ENCODE measurements at places on chromosomes 2 and 18. TPM values are rescaled to one million over a fixed set of nuclear protein-coding genes. Genes with fewer than 3 reads are reported as not detected.

SIX3 gene
- total RNA-seq, result not detected

DNA sequence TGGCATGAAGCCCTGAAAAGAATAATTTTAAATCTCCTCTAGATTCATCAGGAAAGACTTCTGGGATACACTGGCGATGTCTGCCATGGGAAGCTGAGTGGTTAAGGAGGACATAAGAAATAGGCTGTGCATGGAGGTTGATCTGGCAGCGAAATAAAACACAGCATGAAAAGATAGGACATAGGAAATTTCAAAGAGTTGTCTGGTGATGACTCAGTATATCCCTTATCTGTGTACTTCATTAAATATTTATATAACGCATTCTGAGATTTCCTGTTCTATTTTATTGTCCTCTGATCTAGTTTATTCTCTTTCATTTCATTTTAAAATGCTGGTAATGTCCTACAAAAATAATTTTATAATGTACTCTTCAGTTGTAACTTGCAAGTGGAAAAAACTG, 1337.3 kb upstream of the DDX18 start:
- H3K4me3 ChIP-seq, result no peak overlapping the region
- no peak overlapping the region for H3K27ac ChIP-seq
- H3K4me1 ChIP-seq, result no peaks in the 10 kb centered on the region
- no peak for DNase-seq

GRCh38 chr2:64737547-64737946, 83.8 kb upstream of the SERTAD2 start:
- H3K36me3 ChIP-seq, result no peaks in the 10 kb centered on the region
- H3K4me1 ChIP-seq, result no peaks in the 10 kb centered on the region
- H3K4me3 ChIP-seq, result no peak overlapping the region
- DNase-seq, result no peak
- H3K27ac ChIP-seq, result no peak overlapping the region

GRCh38 chr18:34787931-34788532, 77.9 kb downstream of the DTNA start:
- H3K36me3 ChIP-seq, result no peaks in the 10 kb centered on the region
- H3K4me1 ChIP-seq, result peaks cover 7% of the 10 kb centered on the region
- H3K27me3 ChIP-seq, result no peaks in the 10 kb centered on the region
- no peak overlapping the region for H3K4me3 ChIP-seq
- DNase-seq, result peak; percentile 45

GRCh38 chr18:6031002-6031401, 135.7 kb upstream of the TMEM200C start:
- no peaks in the 10 kb centered on the region for H3K36me3 ChIP-seq
- no peak overlapping the region for H3K27ac ChIP-seq
- DNase-seq, result no peak
- H3K4me1 ChIP-seq, result no peaks in the 10 kb centered on the region

DNA sequence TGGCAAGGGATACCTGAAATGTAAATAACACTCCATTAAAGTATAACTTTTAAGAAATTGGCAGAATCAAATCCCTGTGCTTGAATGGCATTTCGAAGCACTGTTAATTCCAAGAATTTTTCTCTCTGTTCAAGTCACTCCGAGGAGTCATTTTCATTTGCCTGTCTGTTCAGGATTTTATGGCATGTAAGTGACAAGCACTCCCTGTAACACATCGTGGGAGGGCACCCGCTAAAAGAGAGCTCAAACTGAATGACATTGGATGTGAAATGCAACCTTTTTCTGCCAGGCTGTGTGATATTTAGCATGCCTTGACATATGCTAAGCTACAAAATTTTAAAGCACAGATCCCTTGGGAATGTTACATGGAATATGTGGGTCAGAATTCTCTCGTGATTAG, 339.6 kb downstream of the LRRTM1 start:
- no peak for DNase-seq
- H3K4me1 ChIP-seq, result peaks cover 9% of the 10 kb centered on the region
- no peak overlapping the region for H3K4me3 ChIP-seq
- H3K27me3 ChIP-seq, result no peaks in the 10 kb centered on the region
- H3K36me3 ChIP-seq, result no peaks in the 10 kb centered on the region
- no peak overlapping the region for H3K27ac ChIP-seq
